CD4-positive, alpha-beta T cell (primary cell): ENCODE measurements at places on chromosomes 2 and 18.

DNA sequence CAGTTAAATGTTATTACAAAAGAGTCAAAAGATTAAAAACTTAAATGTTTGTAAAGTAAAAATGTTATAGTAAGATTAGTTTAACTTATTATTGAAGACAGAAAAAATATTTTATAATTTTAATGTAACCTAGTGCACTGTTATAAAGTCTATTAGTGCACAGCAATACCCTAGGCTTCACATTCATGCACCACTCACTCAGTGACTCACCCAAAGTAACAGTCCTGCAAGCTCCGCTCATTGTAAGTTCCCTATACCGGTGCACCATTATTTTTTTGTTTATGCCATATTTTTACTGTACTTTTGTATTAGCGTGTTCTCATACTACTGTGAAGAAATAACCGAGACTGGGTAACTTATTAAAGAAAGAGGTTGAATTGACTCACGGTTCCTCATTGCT, 759.7 kb upstream of the CDH7 start:
- no peak for DNase-seq

- peak; percentile 27 for DNase-seq
Measured at GRCh38 chr2:200306931-200307723, 634 bp downstream of the SPATS2L start.

DNA sequence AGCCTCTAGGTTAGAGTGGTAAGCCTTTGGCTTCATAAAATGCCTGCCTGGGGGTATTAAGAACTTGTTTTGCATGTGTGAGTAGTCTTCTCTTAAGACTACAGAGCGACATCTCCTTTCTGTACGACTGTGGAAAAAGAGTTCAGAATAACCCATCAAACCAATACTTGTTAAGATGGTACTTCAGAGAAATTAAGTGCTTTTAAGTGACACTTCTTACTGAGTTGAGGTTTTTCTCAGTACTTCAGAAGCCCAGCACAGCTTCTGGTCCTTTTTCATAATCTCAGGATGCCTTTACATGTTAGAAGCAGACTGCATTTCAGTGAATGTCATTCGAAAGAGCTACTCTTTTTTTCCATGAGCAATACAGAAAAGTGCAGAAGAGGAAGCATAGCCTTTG, 10.8 kb downstream of the XRCC5 start:
- no peak for DNase-seq

GRCh38 chr2:223457301-223457700, 144.9 kb downstream of the SCG2 start:
- DNase-seq: no peak

GRCh38 chr2:160533482-160533881, 39.9 kb upstream of the RBMS1 start:
- DNase-seq: no peak

- DNase-seq: peak; percentile 50
Measured at GRCh38 chr2:109331896-109332848, 203.2 kb downstream of the SH3RF3 start.

DNA sequence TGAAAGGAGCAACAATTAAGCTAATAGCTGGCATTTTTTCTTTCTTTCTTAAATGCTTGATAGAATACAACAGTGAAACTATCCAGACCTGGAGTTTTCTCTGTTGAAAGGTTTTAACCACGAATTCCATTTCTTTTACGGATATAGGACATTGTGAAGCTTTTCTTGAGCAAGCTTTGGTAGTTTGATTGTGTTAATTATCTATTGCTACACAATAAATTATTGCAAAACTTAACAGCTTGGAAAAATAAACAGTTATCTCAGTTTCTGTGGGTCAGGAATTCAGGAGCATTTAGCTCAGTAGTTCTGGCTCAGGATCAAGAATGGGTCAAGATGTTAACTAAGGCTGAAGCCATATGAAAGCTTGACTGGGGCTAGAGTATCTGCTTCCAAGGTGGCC, 11.7 kb downstream of the PHOSPHO2 start:
- no peak for DNase-seq

DNA sequence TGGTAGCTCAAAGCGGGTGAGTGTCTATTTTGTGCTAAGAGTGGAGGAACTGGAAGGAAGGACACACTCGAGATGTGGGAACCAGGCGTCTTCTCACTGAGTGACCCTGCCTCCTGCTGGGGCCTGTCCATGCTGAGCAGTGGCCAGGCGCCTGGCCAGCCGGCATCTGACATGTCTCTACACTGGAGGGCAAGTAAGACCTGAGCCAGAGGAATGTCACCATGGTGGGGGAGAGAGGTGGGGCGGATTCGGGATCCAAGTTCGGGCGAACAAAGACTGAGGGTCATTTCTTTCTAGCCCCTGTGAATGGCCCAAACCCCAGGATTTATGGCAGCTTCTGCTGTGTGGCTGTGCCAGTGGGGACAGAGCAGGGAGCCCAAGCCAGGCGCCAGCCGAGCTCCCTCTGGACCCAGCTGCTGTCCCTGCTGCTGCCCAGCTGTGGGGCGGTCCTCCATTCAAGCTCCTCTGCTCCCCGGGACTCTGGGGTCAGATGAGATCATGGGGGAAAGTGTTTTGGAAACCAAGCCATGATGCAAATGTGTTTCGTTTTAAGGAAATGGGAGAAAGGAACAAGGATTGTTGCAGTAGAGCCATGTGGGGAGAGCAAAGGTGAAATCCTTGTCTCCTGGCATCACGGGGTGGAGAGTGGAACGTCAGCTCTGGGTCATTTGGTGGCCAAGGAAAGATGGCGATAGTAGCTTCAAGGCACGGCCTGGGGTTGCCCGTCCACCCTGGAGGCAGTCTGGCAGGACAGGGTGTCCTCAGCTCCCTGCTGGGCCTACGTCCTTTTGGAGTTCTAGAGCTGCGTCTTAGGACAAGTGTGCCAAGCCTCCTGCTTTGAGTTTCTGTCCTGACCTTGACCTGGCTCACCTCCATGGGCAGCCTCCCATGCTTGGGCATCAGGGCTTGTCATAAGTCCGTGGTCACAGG, 8.1 kb downstream of the ACKR3 start:
- no peak for DNase-seq

DNA sequence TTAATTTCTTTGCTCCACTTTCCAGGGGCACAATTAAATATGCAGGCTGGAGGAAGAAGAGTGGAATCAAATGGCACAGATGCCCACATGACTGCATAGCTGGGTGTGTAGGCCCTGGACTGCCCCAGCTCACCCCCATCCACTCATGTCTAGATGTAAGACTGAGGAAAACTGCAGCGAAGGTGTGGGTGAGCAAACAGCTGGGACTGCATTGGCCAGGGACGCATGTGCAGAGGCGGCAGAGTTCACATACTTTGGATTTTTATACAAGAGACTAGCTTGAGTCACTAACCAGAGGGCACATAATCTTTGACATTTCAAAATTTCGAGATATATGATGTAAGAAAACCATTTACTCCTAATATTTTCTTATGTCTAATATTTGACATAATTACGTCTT, 60.1 kb downstream of the SPIRE1 start:
- no peak for DNase-seq

GRCh38 chr2:200713003-200713703, 98.6 kb upstream of the BZW1 start:
- DNase-seq: peak; percentile 96

GRCh38 chr2:176745543-176746200, 466.9 kb upstream of the HNRNPA3 start:
- DNase-seq: no peak

- no peak for DNase-seq
Measured at GRCh38 chr18:35089382-35089781, 48.2 kb downstream of the MAPRE2 start.

- no peak for DNase-seq
Measured at GRCh38 chr2:7774481-7774880, 857.3 kb downstream of the RNF144A start.

- no peak for DNase-seq
Measured at GRCh38 chr2:9463698-9464034, 10.7 kb upstream of the IAH1 start.

DNA sequence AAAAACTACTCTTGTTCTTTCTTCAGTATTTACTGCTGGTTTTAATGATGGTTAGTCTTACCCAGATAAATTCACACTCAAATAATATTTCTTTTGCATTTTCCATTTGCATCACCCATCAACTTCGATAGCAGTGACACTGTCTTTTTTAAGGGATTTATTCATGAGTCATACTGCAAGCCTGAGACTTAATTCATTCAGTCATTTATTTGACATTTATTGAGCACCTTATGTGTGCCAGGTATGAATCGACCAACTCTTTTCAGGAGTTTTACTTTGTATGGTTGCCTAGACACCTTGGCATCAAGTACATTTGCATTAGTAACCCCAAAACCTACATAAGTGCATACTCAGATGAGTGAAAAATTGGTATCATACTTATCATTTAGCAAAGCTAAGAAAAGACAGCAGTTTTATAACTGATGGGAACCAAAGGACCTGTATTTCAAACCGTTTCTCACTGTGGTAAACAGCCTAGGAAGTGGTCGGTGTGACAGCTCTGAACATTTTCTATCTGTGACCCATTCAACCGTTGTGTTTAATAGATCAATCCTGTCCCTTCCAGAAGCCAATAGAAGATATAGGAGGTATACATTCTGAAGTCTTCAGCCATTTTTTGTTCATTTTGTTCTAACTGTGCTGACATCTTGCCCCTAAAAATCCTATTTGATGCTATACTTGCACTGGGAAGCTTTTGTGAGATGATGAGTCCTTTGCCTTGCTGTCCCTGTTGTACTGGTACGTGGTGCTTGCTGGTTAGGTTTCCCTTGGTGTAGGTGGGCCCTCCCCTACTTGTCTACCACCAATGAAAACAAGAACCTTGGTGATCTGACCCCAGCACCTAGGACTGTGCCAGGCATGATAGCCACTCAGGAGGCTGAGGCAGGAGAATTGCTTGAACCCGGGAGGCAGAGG, 484.7 kb upstream of the RAB12 start:
- DNase-seq: no peak

- no peak for DNase-seq
Measured at GRCh38 chr2:2826621-2827020, 495.5 kb upstream of the MYT1L start.

DNA sequence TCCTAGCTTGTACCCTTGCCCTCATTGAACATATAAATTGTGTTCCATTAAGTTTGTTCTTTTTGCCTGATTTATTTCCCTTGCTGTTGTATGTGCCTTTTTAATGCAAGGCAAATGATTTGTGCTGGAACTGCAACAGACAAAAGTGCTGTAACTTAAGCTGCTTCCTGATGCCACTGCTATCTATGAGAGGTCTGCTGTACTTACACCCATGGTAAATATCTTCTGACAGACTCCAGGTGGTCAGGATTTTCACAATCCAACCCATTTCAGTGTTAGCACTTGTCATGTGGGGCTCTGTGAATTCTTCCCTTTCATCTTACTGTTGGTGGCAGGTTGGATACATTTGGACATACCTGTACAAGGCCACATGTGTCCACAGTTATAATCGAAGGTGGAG, 63.5 kb downstream of the ARHGAP15 start:
- DNase-seq: no peak

DNA sequence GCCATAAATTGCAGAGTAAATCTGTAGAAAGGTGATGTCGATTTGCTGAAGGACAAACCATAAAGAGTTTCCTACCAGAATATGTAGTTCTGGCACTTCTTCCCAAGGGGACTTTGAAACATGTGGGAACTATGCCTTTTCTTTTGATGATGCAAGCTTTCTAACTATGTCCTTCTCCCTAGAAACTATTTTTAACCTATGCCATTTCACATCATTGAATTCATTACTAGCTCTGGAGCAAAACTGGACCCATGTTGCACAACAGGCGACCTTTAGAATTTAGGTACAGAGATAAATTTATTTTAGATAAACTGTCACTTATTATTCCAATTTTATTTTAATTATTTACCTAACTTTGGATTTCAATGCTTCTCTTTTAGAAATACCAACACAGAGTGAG, 186.5 kb downstream of the CCDC102B start:
- no peak for DNase-seq

GRCh38 chr2:174815526-174815925, 51.3 kb upstream of the CHRNA1 start:
- no peak for DNase-seq

GRCh38 chr18:55439056-55439455, 148.9 kb downstream of the TCF4 start:
- DNase-seq: no peak

GRCh38 chr18:48194591-48195181, 214.5 kb downstream of the ZBTB7C start:
- no peak for DNase-seq

DNA sequence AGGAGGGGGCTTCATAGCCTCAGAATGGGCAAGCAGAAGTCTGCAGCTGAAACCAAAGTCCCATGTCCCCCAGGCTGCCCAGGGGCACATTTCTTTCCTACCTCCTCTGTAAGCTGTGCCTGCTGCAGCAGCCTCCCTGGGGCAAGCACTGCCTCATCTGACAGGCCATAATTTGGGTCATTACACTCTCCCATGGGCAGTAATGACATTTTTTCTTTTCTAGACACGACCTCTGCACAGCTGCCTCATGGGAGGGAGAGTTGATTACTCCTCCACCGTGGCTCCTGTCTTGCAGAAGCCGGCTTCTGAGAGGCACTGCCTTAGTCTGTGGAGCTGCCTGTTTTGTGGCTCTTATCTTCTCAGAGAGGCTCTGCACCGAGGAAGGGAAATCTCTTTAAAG, 268.9 kb downstream of the TDRD15 start:
- no peak for DNase-seq

GRCh38 chr2:191556463-191556862, 121.5 kb upstream of the NABP1 start:
- DNase-seq: no peak

- no peak for DNase-seq
Measured at GRCh38 chr2:52724585-52724984, 1043.0 kb upstream of the CHAC2 start.

DNA sequence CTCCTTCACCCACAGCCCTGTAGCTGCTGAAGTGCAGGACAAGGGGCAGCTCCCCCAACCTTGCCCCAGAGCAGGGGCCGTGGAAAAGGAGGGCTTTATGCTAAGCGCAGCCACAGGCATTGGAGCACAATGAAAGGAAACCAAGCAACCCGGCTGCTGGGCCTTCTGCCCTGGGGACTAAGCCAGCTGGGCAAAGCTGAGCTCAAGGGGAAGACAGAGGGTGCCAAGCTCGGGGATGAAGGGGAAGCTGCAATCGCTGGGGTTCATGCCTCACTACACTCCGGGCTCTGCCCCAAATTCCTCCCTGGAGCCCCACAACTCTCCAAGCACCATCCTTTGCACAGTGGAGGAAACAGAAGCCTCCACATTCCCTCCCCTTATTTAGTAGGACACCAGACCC, 12.4 kb downstream of the SFXN5 start:
- no peak for DNase-seq

GRCh38 chr2:215711471-215712034, 275.7 kb upstream of the FN1 start:
- DNase-seq: no peak

DNA sequence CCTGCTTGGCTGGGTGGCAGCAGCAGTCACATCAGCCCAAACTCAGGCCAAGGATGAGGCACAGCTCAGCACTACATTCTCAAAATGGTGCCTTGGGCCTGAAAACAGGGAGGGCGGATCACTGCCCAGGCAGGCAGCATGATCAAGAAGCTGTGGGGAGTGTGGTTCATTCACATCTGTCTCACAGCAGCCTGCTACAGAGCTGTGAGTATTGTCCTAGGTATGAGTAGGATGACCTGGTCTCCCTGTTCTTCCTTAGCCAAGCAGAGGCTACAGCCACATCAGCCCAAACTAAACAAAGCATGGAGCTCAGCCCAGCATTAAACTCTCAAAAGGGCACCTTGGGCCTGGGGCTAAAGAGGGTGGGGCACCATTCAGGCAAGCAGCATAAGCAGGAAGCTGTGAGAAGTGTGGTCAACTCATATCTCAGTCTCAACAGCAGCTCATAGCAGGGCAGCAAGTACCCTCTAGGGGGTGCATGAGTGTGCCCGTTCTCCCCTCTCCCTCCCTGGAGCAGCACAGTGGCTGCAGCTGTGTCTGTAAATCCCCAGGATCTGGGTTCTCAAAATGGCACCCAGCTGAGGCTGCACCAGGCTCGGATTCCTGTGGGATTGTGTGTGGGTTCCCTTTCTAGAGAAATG, 139.6 kb downstream of the TRABD2A start:
- DNase-seq: peak; percentile 25
